ENCODE measurements at places on chromosomes 5 and 9.

DNA sequence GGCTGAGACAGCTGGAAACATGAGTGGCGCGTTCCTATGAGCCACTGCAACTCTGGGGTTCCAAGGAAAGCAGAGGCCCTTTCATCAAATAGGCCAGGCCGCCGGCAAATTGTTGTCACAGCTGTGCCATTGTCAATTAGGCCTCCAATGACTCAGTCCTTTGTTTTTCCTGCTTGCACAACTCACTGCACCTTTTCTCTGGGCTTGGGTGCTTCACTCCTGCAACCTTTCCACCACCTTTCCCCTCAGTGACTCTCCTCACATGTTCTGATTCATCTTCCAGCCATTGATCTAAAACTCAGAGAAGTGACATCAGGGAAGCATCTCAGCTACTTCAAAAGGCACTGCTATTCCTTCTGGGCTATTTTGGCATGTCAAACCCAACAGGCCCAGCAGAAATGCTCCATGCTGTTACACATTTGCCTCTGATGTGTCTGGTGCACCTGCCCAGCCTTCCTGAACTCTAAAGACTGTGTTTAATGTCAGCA is 653.7 kb downstream of the NR2F1-AS1 start:
- DNase-seq, result no peak

DNA sequence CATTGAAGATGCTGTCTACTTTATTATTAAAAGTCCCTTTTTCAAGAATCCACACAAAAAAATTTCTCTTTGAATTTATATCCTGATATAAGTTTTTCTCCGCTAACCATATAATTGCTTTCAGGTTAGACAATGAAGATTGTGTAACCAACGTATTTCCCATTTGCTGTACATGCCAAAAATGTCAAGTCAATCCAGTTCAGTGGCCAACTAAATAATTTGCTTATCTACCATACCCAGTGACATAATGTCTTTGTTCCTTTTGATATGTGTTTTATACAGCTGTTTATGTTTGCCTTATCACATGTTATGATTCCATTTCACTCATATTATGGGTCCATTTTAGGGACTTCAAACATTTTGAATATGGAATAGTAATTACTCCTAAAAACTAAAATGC is 349.9 kb downstream of the EFNA5 start:
- no peak for DNase-seq

GRCh38 chr5:134077926-134078580 is 36.4 kb upstream of the TCF7 start:
- DNase-seq, result no peak

DNA sequence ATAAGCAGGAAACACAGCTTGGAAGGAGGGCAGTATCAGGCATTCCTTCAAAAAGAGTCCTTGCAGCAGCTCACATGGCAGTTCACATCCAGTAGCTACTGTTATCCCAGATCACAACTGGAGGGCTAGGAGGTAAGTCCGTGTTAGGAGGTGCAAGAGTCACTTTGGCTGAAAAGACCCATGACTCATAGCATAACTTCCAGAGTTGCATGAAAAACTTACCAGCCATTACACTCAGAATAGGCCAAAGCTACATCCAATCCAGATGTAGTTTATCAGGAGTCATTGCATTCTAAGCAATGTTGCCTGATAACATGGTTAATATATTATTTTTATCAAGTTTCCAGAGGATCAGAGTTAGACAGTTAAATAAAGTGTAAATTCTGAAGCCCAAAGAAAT is 1126.4 kb upstream of the SEMA6A start:
- no peak for DNase-seq

- no peak for DNase-seq
Observed at GRCh38 chr9:105908069-105908468, 213.7 kb downstream of the TMEM38B start.

GRCh38 chr9:125513668-125514413 is 193.2 kb downstream of the MAPKAP1 start:
- DNase-seq, result no peak

DNA sequence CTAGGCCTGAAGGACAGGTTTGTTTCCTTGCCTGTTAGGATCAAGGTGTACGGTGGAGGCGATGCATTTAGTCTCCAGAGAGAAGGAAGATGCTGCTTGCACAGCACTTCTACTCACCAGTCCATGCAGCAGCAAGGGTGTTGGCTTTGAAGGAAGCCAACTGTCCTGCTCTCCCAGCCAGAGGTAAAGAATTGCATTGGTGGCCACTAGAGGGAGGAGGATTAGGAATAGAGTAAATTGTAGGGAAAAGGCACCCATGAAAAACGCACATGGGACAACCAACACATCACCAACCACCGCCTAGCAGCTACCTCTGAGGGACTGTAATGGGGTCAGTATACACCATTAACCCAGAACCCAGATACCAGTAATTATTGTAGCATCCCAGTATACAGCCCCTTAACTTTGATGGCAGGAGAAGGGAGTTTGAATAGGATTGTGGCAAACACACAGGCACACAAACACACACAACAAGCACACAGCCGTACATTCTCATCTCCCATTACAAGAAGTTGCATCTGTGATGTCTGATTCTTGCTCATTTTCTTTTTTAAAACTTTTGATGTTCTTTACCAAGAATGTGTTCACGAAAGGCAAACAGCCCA is 267.7 kb downstream of the ADAMTS6 start:
- DNase-seq, result no peak

DNA sequence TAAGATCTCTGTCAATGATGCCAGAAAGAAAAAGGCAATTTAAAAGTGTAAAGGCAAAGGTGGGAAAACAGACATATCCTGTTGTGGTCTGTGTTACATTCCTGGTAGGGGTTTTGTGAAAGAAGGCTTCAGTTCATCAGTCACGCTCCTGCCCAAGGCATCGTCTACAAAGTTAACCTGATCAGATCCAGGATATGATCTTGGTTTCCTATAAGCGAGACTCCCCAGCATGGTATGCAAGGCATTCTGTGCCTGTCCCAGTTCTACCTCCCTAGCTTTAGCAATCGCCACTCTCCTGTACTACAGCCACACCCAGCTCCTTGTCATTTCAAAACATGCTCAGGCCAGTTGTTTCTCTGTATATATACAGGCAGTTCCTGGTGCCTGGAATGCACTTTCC is 58.0 kb upstream of the PTPN3 start:
- no peak for DNase-seq

DNA sequence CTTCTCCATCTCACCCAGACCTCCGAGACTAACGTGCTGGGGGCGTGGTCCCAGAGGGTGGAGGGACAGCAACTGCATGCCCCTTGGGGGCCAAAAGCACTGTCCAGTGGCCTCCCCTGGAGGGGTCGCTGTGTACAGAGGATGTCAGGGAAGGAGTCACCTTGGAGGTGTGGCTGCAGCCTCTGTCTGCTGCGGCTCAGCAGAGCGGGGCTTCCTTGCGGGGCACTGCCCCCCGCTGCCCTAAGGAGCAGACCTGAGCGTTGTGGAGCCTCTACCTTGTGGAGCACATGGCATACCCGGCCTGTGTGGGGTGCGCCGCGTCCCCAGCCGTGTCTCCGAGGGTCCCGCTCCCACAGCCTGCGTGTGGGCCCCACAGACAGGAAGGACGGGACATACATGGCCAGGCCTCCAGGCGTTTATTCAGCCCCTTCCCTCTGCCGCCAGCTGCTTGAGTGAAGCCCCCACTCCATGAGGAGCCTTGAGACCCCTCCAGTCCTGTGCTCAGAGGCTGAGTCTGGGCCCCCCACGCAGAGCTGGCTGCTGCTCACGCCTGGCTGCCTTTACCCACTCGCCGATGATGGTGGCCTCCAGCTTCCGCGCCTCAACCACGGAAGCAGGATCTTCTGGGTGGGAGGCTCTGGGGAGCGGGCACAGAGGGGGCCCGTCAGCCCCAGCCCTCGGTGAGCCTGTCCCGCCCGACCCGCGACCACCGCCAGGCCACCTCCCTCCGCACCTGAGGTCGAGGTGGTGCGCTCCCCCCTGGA is 4.2 kb downstream of the DPP7 start:
- no peak for DNase-seq

DNA sequence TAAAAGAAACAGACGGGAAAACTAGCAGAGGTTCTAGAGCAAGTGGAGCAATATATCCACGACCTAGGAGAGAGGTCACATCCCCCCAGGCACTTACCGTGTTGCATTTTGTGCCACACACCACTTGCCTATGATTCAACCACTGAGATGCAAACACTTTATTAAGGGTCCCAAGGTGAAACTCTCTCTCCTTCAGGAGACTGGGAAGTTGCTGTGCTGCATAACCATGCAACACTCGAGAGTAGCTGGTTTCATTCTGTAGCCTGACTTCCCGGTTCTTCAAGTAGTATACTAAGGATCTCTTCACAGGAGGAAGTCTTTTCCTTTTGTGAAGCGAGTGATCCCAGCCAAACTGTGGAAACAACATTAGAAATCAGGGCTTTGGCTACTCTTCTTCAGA is 1.6 kb downstream of the DCAF12 start:
- no peak for DNase-seq

- no peak for DNase-seq
Observed at GRCh38 chr5:148856424-148856823, 30.0 kb downstream of the ADRB2 start.

- no peak for DNase-seq
Observed at GRCh38 chr9:113876151-113876992, at the start of gene ZNF618. ZNF618 (plus strand) TSS chr9:113876309; CDS start chr9:113876381, 72 bp downstream.

DNA sequence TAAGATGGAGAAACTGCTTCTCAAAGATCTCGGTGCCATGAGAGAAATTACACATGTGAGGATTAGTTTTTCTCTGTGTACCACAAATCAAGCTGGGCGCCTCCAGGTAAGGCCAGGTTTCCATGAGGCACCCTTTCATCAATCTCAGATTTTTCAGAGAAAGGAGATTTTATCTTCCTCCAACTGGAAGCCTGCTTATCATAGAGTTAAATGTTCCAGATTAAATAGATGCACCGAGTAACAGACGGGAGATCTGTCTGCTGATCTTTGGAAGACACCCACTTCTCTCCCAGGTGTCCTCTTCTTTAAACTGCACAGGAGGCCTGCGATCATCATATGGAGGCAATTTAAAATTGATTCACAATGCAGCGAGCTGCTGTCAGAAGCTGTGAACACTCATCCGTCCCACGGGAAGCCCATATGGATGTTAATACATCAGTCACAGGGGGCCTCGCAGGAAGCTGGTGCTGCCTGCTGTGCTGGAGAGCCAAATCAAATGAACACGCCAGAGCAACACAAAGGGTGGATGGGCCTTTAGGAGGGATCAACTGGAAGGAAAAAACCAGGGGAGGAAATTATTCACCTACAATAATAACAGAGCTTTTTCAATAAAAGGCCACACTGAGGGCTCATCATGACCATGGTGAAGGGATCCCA is 93.3 kb downstream of the TLE1 start:
- no peak for DNase-seq

- no peak for DNase-seq
Observed at GRCh38 chr5:66477596-66477995, 118.6 kb upstream of the MAST4 start.

DNA sequence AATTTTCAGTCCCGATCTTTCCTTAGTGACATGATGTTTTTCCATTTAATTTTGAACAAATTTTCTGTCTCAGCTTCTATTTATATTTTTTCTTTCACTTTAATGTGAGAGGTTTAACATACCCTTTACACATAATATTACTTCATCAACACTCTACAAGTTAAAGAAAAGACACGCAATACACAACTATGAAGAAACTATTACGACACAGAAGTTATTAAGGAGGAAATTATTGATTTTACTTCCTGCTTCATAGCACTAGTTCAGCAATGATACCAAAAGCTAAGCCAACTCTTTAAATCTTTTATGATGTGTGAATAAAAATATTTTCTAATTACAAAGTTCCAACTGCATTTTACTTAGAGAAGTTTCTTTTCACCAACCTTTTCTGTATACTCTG is 432.3 kb upstream of the DAB2 start:
- DNase-seq, result no peak

GRCh38 chr9:123749580-123750202 is 180.2 kb downstream of the DENND1A start:
- DNase-seq, result no peak

DNA sequence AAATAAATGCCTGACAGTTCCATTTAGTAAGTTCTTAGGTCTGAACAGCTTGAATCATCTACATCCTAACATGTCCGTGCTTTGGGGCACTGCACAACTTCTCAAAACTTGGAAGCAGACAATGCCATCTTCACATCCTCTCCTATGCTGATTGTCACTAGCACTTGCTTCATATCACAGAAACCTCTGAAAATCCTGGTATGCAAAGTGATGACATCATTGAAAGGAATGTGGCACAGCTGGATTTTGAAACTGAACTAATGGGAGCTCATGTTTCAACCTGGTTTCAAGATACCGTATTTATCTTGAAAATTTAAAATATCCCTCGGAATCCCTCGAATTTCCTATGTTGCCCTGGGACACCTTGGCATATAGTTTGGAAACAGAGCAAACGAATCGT is 490.2 kb upstream of the DAP start:
- no peak for DNase-seq

DNA sequence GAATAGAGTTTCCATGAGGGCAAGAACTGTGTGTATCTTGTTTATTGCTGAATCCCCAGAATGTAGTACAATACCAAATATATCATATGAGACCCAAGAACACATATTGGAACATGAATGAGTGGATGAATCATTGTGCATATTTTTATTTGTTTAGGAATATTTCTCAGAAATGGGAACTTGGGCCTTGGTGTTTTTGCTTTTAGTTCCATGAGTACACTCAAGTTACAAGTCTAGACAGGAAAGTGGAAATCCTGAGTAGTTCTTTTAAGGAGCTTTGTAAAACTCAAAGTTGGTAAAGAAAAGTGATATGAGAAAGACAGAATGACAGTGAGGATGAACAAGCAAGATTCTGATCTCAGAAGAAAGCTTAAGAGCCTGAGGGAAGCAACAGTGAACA is 647.0 kb downstream of the EFNA5 start:
- DNase-seq, result no peak

DNA sequence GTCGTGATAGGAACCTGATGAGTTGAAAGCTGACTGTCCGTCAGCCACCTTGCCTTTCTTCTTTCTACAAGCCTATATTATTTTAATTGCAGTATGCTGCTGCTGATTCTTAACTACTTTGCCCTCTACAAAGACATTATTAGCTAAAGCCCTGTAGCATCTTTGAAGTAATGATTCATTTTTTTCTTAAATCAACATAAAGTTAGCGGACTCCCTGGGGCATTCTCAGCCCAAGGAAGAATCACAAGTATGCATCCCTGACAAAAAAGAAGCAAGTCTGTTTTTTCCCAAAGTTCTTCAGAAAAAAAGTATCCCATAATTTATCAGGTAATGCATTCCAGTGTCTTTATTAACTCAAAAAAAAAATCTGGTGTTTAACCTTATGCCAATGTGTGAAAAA is 69.5 kb upstream of the TAS2R1 start:
- DNase-seq, result no peak

- no peak for DNase-seq
Observed at GRCh38 chr5:82821846-82822633, 255.2 kb downstream of the TMEM167A start.
